ENCODE measurements at places on chromosomes 6 and 20.

GRCh38 chr6:8993111-8993510 lies 557.8 kb upstream of the SLC35B3 start:
- DNase-seq: no peak

- DNase-seq: no peak
Observed at GRCh38 chr6:91166271-91167046, 579.6 kb upstream of the MAP3K7 start.

DNA sequence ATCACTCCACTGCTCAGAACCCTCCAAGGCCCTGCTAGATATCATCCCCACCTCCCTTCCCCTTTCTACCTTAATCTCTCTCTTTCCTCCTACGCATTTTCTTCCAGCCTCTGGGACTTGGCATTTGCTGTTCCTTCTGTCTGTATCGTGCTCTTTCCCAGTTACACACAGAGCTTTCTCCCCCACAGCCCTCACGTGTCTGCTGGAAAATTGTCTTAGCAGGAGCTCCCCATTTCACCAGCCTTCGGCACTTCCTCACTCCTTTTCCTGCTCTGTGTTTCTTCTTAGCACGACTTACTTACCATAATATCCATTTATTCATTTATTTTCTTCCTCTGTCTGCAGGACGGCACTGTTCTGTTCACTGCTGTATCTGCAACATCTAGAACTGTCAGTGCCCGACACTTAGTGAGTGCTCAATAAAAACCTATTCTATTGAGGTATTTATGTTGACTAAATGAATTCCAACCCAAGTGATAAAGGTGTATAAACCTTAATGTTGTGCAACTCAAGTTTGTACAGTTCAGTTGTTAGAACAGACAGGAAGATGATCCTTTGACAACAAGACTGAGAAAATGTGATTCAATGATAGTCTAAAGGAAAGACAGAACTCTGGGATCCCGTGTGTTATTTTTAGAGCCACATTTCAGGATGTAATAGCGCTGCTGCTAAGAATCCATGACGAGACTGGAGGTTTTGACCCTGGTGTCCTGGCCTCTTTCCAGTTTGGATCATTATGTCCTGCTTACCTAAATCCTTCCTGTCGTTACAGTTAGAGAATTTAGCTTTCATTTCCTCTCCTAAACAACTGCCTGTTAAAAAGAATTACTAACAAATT lies 170.1 kb upstream of the LAMP5 start:
- no peak for DNase-seq

- no peak for DNase-seq
Observed at GRCh38 chr6:90829311-90829710, 242.4 kb upstream of the MAP3K7 start.

DNA sequence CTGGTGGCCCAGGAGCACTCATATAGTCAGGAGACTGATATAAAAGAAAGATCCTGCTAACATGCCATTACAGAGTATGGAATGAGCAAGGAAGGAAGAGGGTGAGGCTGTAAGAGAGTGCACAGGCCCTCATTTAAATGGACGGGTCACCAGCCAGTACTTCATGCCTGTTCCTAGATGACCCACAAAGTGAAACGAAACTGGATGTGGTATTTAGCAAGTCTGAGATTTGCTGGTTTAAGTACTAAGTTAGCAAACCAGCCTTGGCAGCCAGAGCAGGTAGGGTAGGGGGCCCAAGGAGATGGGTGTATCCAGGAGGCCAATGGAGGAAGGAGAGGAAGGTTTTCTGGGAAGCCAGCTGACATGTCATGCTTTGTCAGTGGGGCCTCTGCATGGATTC lies 15.9 kb downstream of the NT5E start:
- DNase-seq: no peak

DNA sequence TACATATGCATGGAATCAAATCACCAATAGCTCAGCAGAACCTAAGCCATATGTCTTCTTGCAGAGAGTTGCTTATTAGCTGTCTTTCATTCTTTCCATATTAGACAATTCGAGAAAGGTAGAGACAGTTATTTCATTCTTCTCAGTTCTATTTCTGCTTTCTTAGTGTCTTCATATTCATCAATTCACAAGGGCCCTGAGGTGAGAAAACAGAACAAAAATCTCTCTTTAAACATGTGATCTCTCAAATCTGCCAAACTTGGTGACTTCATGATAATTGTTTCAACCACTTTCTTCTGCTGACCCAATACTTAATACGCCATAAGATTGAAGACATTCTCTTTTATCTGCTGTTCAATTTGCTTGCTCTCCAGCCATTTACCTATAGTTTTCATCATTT lies 229.7 kb upstream of the MARCKS start:
- no peak for DNase-seq

DNA sequence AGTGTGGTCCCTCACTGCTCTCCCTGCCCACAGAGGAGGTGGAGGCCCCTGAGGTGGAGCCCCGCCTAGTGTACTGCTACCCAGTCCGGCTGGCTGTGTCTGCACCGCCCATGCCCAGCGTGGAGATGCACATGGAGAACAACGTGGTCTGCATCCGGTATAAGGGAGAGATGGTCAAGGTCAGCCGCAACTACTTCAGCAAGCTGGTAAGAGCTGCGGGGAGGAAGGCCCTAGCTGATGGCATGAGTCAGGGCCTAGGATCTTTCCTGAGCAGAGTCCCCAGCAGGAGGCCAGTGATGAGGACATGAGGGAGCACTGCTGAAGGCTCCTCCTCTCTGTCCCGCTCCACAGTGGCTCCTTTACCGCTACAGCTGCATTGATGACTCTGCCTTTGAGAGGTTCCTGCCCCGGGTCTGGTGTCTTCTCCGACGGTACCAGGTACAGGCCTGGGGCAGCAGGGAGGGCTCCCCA lies 11.2 kb downstream of the PCIF1 start:
- no peak for DNase-seq

DNA sequence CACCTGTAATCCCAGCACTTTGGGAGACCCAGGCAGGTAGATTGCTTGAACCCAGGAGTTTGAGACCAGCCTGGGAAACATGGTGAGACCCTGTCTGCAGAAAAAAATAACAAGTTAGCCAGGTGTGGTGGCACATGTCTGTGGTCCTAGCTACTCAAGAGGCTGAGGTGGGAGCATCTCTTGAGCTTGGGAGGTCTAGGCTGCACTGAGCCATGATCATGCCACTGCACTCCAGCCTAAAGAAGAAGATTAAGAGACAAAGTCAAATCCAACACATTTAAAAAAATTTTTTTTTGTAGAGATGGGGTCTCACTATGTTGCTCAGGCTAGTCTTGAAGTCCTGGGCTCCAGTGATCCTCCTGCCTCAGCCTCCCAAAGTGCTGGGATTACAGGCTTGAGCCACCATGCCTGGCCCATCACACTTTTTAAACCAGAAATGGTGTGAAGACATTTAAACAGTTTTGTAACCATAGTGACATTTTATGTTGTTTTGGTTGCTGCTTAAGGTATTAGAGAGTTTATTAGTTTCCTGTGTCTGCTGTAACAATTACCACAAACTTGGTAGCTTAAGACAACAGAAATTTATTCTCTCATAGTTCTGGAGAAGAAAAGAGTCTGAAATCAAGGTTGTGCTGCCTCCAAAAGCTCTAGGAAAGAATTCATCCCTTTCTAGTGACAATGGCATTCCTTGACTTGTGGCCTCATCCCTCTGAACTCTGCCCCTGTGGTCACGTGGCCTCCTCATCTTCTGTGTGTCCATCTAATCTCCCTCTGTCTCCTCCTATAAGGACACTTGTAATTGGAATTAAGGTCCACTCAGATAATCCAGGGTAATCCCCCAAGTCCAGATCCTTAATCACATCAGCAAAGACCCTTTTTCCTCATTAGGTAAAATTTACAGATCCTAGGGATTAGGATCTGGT lies 104.6 kb upstream of the TNFAIP3 start:
- no peak for DNase-seq

DNA sequence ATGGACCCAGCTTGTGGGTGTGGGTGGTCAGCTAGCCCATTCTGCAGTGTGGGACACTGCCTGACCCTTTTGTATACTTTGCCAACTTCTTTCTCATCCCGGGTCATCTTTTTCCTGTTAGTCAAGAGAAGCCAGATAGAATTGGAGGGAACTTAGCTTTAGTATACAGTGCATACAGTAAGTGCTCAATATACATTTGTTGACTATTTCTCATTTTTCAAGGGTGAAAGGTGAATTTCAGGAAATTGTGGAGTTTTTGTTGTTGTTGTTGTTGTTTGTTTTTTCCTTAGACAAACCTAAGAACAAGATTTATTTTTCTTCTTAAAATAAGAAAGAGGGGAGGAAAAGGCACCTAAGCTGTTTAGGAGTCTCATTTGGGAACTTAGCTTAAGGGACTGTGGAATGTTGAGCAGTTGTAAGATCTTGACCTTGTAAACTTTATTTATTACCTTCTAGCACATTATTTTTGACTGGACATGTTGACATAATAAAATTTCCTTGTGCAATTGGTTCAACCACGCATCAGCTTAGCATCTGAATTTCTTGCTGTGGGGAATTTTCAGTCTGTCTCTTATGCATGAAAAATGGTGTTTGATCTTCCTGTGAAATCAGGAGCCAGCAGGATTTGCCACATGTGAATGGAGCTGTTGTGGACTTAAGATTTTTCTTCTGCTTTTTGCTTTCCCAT lies 113.6 kb downstream of the ARID1B start:
- DNase-seq: no peak

GRCh38 chr6:21046276-21046675 lies 512.0 kb downstream of the CDKAL1 start:
- DNase-seq: no peak

DNA sequence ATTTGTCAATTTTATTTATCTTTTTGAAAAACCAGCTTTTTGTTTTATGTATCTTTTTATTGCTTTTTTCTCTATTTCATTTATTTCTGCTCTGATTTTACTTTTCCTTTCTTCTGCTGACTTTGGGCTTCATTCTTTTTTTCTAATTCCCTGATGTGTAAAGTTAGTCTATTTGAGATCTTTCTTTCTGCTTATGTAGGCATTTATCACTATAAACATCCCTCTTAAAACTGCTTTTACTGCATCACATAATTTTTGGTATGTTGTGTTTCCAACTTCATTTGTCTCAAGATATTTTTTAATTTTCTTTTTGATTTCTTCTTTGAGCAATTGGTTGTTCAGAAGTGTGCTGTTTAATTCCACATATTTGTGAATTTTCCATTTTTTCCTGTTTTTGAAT lies 174.8 kb downstream of the SLC24A3 start:
- DNase-seq: no peak

DNA sequence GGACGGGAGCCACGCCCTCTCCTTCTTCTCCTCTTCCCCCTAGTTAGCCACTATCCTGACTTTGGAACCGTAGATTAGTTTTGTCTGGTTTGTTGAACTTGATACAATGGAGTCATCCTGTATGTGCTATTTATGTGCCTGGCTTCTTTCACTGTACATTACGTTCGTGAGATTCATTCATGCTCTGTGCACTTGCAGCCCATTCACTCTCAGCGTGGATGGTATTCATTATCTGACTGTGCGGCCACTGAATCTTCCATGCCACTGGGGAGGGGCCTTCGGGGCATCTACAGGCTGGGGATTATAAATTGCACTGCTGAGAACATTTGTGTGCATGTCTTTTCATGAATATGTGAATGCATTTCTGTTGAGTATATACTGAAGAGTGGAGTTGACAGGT lies 262.5 kb downstream of the CDH26 start:
- no peak for DNase-seq

- no peak for DNase-seq
Observed at GRCh38 chr20:1446536-1446935, 20.1 kb downstream of the NSFL1C start.

DNA sequence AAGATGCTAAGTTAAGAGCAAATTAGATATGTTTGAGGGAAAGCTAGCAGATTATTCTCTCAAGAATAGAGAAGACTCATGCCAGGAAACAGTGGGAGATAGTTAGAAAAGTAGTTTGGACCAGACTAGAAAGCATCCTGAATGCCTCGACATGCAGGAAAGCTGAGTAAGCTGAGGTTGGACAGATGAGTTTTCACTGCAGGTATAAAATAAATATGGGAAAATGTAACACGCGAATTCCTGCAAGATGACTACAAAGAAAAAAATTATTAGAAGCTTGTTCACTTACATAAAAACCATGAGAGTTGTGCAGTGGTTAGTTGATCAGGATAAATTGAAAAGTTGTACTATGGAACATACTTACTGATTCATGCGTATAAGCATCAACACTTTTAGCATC lies 484.2 kb upstream of the MANEA start:
- DNase-seq: no peak

- DNase-seq: no peak
Observed at GRCh38 chr20:53712212-53712977, 118.8 kb upstream of the ZNF217 start.

GRCh38 chr20:63118303-63119120 lies 97.4 kb downstream of the YTHDF1 start:
- DNase-seq: no peak

DNA sequence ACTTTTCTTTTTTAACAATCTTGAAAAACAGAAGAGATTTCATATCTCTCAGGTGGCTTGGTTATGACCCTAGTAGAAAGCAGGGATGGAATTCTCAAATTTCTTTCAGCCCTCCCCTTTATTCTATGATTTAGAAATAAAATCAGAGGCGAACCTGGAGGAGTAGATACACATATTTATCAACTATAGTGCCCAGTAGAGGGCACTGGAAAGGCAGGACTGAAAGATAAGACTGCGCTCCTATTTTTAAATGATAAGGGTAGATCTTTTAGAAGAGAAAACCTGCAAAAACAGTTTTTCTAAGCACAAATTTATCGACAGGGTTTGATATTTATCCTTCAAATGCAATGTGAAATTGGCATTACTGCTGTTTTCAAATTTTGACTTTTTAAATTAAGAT lies 1296.6 kb downstream of the EPHA7 start:
- no peak for DNase-seq

GRCh38 chr20:46568570-46569129 lies 18.2 kb upstream of the OCSTAMP start:
- DNase-seq: no peak

GRCh38 chr20:37411408-37412219 lies 65.7 kb downstream of the SRC start:
- DNase-seq: no peak

DNA sequence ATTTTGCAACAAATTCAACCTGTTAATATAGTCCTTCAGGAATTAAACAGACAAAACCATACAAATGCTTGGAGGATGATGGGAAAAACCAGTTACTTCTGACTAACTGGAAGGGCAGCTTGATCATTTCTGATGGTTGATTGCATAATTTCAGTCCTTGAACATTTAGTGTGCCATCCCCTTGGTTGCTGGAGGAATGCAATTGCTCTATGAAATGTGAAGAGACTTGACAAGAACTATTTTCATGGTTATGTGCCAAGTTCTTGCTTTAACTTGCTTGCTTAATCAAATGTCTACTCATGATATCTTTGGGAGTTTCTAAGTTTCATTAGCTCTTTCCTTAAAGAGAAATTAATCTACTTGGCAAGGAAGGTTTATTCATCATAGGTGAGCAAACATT lies 45.2 kb downstream of the ANKEF1 start:
- no peak for DNase-seq

Measured in H9 (cell line).